ENCODE measurements at places on chromosomes 5 and 9.

- no peak for DNase-seq
Observed at GRCh38 chr5:138595180-138595795, 20.1 kb upstream of the HSPA9 start.

GRCh38 chr5:159324102-159324755, 6.1 kb downstream of the IL12B start:
- DNase-seq = no peak

DNA sequence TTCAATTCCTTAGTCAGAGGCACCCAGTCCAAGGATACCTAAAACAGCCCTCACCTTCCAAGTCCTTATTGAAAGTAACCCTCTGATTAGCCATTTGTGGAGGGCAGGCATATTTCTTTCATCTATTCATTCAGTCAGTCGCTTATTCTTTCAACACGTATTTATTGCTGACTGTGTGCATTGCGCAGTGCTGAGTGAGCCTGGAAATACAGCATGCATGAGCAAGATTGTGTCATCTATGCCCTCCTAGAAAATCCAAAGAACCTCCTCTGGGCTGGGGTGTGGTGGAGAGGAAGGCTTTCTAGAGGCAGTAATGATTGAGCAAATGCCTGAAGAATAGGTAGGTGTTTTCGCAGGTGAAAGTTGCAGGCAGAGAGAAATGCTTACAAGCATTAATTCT, 8.5 kb upstream of the FEM1C start:
- no peak for DNase-seq

- DNase-seq = no peak
Observed at GRCh38 chr9:131714821-131715220, 25.1 kb downstream of the RAPGEF1 start.

GRCh38 chr5:67238191-67238590, 41.6 kb upstream of the CD180 start:
- no peak for DNase-seq

DNA sequence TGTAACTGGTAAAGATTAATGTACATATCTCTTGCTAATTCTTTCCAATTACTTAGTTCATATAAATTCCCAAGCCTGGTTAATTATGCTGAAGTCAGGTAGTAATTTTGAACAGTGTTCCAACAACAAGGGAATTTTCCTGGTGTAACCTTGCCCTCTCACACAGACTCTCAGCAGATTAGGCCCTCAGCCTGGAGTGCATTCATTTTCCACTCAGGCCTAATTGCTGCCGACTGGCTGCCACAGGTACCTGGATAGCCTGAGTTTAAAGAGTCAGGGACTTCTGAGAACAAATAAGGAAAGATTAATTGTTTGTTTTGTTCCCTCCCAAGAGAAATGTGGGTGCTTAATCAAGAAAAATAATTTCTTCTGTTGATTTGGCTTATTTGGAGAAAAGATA, 71.4 kb downstream of the PPIC start:
- no peak for DNase-seq

- no peak for DNase-seq
Observed at GRCh38 chr5:53422539-53422938, 57.9 kb upstream of the FST start.

All from hippocampal formation (tissue), 2 donors.